Activated naive CD8-positive, alpha-beta T cell treated with anti-CD3 and anti-CD28 coated beads for 36 hours (primary cell): ENCODE measurements at places on chromosomes 16 and 17. TPM values are rescaled to one million over a fixed set of nuclear protein-coding genes. Genes with fewer than 3 reads are reported as not detected.
A peak's percentile ranks its signal among the peaks of the same experiment; 100 is the strongest.

- H3K4me3 ChIP-seq = no peak overlapping the region
- no peak overlapping the region for H3K27ac ChIP-seq
- no peaks in the 10 kb centered on the region for H3K36me3 ChIP-seq
- no peaks in the 10 kb centered on the region for H3K27me3 ChIP-seq
- no peak for DNase-seq
Observed at GRCh38 chr16:82867485-82867884, 240.7 kb downstream of the CDH13 start.

DNA sequence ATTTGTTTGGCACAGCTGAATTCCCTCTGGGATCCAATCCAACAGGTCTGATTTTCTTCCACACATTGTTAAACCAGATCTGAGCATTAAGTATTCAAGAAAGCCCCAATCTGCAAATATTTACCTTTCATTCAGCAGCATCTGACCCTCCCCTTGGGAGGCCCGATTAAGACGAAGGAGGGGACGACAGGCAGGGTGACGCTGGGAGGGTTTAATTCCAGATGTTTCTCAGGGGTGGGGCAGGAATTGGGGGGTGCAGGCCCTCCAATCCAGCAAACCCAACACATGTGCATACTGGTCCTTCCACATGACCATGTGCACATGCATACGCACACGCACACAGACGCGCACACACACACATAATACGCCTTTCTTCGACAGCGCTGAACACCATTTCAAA is 240.5 kb downstream of the GSG1L start:
- DNase-seq = no peak
- no peaks in the 10 kb centered on the region for H3K36me3 ChIP-seq
- H3K4me1 ChIP-seq = no peaks in the 10 kb centered on the region
- H3K4me3 ChIP-seq = no peak overlapping the region

The SLC6A2 gene
- total RNA-seq = not detected

GRCh38 chr16:24116989-24117388 is 139.1 kb upstream of the CACNG3 start:
- H3K36me3 ChIP-seq = peaks cover 35% of the 10 kb centered on the region
- H3K4me1 ChIP-seq = no peaks in the 10 kb centered on the region
- H3K4me3 ChIP-seq = no peak overlapping the region
- no peak for DNase-seq

The DOC2A gene
- total RNA-seq = 0.89 TPM

The ENPP7 gene
- total RNA-seq = not detected

The GUCY2D gene
- not detected for total RNA-seq

The CNGB1 gene
- total RNA-seq = not detected

DNA sequence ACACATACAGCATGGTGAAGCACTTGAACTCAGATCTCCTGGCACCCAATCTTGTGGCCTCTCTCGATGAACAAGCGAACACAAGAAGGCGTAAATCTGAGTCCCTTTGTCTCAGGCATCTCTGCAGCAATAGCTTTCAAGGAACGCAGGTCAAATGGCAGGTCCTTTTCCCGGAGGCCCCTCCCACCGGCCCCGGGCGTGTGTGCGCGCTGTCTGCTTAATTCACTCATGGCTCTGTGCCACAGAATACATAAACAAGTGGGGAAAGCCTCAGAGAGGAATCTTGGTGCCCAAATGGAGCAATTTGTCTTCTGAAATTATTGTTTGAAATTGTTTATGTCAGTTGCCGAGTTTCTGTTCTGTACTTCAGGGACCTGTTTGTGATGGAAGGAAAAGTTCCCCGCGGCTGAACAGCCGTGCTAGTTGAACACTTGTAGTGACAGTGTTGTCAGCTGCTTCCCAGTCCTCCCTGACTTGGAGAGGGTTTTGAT is 14.8 kb downstream of the MYOCD start:
- no peaks in the 10 kb centered on the region for H3K36me3 ChIP-seq
- H3K4me1 ChIP-seq = no peaks in the 10 kb centered on the region
- H3K27ac ChIP-seq = no peak overlapping the region
- DNase-seq = no peak
- no peaks in the 10 kb centered on the region for H3K27me3 ChIP-seq

GRCh38 chr16:13863075-13863765 is 56.7 kb upstream of the ERCC4 start:
- H3K4me1 ChIP-seq = no peaks in the 10 kb centered on the region
- no peak overlapping the region for H3K4me3 ChIP-seq
- no peak overlapping the region for H3K27ac ChIP-seq
- peaks cover 30% of the 10 kb centered on the region for H3K27me3 ChIP-seq

The KCNJ18 gene
- not detected for total RNA-seq

DNA sequence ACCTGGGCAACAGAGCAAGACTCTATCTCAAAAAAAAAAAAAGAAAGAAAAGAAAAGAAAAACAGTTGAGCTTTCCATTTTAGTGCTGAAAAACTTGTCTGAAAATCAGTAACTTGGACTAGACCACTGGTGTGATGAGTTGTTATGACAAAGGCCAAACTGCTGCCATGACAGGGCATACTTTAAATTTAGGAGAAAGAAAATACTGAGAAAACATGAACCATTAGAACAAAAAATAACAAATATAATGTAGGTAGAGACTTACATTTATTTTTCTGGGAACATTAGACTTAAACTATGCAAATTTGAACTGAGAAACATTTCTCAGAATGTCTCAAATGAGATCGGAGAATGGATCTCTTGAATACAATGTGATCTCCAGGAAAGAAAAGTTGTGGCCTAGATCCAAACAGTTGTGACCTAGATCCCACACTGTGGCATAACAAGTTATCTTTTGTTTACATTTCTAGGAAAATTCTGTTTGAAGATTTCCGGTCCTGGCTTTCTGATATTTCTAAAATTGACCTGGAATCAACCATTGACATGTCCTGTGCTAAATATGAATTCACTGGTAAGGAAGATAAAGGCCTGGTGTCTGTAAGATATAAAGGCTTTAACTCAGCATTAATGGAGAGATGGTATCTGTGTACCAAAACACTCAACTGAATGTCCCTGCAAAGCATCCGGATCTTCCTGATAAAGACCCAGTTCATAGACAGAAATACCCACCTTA is 10.9 kb downstream of the OGFOD1 start:
- no peak for DNase-seq
- H3K4me3 ChIP-seq = no peak overlapping the region
- H3K4me1 ChIP-seq = no peaks in the 10 kb centered on the region
- peaks cover 29% of the 10 kb centered on the region for H3K36me3 ChIP-seq

The GCGR gene
- total RNA-seq = not detected

The MYH3 gene
- 3.4 TPM for total RNA-seq

GRCh38 chr16:66859397-66860068 is 15.3 kb downstream of the CA7 start:
- DNase-seq = no peak
- no peak overlapping the region for H3K4me3 ChIP-seq
- no peaks in the 10 kb centered on the region for H3K27me3 ChIP-seq
- H3K36me3 ChIP-seq = no peaks in the 10 kb centered on the region
- H3K27ac ChIP-seq = no peak overlapping the region

- DNase-seq = no peak
- H3K4me1 ChIP-seq = peaks cover 15% of the 10 kb centered on the region
- H3K27me3 ChIP-seq = no peaks in the 10 kb centered on the region
Observed at GRCh38 chr16:53893731-53894435, 189.9 kb downstream of the FTO start.

The ZSCAN10 gene
- not detected for total RNA-seq

DNA sequence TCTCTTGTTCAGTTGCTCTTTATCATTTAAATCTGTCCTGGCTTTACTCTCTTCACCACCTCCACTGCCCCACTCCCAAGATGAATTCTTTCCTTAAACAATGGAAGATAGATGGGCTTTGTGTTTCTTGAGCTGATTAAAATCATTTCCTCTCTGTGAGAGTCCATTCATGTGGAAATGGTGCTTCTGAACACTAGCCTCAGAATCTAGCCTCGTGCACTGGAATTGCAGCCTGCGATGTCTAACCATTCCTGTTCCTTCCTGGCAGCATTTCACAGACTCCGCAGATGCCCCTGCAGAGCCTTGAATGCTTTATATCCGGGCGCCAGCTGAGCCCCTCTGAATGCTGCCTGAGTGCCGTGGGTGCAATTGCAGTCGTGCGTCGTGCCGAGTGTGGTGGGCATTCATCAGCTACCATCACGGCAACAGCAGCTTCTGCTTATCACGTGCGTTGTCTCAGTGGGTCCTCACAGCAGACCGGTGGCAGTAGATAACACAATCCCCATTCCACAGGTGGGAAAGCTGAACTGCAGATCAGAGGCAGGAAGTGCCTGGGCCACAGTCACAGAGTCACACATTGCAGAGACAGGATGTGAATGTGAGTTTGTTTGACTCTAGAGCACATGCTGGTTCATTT is 172.8 kb upstream of the WSCD1 start:
- H3K36me3 ChIP-seq = no peaks in the 10 kb centered on the region
- H3K27me3 ChIP-seq = peaks cover 27% of the 10 kb centered on the region
- no peak for DNase-seq
- H3K27ac ChIP-seq = no peak overlapping the region
- peaks cover 3% of the 10 kb centered on the region for H3K4me1 ChIP-seq

The AURKB gene
- total RNA-seq = 177 TPM

The NEUROD2 gene
- total RNA-seq = not detected

DNA sequence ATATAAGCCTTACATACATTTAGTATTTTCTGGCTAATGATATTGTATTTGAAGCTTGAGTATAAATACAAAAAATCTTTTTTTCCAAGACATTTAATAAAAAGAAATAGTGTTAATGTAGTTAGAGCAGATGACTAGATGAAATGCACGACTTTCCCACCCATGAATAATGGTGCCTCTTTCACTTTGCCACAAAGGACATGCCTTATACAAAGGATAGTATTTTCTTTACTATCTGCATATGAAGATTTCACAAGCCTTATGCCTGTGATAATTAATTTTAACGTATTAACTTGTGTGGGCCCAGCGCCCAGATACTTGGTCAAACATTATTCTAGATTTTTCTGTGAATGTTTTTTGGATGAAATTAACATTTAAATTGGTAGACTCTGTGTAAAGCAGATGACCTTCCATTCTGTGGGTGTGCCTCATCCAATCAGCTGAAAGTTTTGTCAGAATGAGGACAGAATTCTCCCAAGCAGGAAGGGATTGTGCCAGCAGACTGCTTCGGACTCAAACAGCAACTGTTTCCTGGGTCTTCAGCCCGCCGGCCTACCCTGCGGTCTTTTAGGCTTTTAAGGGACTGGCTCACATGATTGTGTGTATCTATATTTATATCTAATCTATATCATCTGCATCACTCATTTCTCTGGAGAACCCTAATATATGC is 115.4 kb downstream of the USP22 start:
- H3K27me3 ChIP-seq = no peaks in the 10 kb centered on the region
- DNase-seq = no peak
- no peaks in the 10 kb centered on the region for H3K4me1 ChIP-seq
- H3K4me3 ChIP-seq = no peak overlapping the region

GRCh38 chr16:6891496-6891895 is 441.1 kb upstream of the RBFOX1 start:
- H3K36me3 ChIP-seq = no peaks in the 10 kb centered on the region
- no peak overlapping the region for H3K27ac ChIP-seq
- H3K4me1 ChIP-seq = no peaks in the 10 kb centered on the region
- no peak for DNase-seq

The GPRC5C gene
- total RNA-seq = 0.66 TPM

- no peak overlapping the region for H3K4me3 ChIP-seq
- H3K27ac ChIP-seq = no peak overlapping the region
- DNase-seq = peak; percentile 46
Observed at GRCh38 chr17:76540381-76541300, 797 bp downstream of the PRCD start.

- H3K4me3 ChIP-seq = no peak overlapping the region
- no peak for DNase-seq
- H3K4me1 ChIP-seq = peaks cover 3% of the 10 kb centered on the region
- no peaks in the 10 kb centered on the region for H3K36me3 ChIP-seq
Observed at GRCh38 chr16:66900721-66901441, 17.8 kb downstream of the CDH16 start.

DNA sequence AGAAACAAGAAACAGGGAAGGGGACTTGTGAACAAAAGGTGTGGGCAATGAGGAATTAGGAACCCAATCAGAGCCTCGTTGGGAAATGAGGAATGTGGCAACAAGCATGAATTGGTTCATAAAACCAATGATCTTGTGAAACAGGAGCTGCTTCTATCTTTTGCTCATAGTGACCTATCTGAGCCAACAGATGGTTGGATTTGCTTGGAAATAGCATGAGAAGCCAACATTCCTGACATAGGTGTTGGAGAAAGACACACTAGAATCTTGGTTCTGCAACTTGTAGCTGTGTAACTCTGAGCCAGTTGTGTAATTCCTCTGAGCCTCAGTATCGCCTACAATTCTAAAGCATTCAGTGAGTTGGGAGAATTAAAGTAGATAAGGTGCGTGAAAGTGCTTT is 251.9 kb upstream of the AXIN2 start:
- H3K4me1 ChIP-seq = peaks cover 3% of the 10 kb centered on the region
- H3K27ac ChIP-seq = no peak overlapping the region
- DNase-seq = no peak
- H3K36me3 ChIP-seq = peaks cover 10% of the 10 kb centered on the region

GRCh38 chr16:17343728-17344127 is 127.0 kb downstream of the XYLT1 start:
- peaks cover 5% of the 10 kb centered on the region for H3K36me3 ChIP-seq
- H3K27me3 ChIP-seq = no peaks in the 10 kb centered on the region
- DNase-seq = no peak
- no peak overlapping the region for H3K4me3 ChIP-seq
- H3K27ac ChIP-seq = peak overlapping the region; percentile 79

DNA sequence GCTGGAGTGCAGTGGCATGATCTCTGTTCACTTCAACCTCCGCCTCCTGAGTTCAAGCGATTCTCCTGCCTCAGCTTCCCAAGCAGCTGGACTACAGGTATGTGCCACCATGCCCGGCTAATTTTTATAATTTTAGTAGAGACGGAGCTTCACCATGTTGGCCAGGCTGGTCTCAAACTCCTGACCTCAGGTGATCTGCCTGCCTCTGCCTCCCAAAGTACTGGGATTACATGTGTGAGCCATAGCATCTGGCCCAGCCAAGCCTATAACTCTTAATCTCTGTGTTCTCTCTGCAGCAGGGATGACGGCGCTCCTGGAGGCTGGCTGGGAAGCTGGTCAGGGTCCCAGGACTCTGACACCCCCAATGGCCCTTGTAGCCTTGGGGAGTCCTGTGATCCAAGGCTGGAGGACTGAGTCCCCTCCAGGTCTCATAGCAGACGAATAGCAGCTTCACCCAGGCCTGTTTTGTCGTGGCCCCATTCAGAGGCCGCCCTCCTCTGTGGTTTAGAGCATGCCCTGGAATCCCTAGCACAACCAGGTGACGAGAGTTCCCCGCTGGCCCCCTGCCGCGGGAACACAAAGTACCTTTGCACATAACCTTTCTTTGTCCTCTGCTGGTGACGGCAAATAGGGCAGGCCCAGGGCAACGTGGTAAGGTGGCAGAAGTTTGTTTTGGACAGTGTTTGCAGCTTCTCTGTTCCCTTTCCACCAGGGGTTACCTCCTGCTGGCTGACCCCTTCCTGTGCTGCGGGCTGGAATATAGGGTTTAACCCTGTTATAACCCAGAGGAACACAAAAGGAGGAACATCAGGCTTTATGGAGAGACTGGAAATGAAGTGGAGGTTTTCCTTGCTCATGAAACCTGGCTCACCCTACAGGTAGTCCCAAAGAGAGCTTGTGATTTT is 43.0 kb upstream of the TOB1 start:
- H3K4me1 ChIP-seq = peaks cover 48% of the 10 kb centered on the region
- peak overlapping the region; percentile 90 for H3K27ac ChIP-seq
- peak; percentile 57 for DNase-seq
- H3K4me3 ChIP-seq = no peak overlapping the region

The GLP2R gene
- not detected for total RNA-seq
